ENCODE measurements at places on chromosomes 5 and 9. TPM values are rescaled to one million over a fixed set of nuclear protein-coding genes. Genes with fewer than 3 reads are reported as not detected.

DNA sequence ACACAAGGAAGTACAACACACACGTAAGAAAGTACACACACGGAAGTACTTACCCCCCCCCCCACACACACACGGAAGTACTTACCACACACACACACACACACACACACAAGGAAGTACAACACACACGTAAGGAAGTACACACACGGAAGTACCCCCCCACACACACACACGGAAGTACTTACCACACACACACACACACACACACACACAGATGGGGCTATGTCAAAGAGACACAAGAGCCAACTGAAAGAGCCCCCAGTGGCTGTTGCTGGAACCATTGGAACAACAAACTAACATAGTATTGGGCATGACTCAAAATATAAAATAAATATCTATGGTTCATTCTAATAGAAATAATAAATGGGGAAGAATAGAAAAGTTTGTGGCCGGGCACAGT lies 4.9 kb upstream of the MAPK9 start:
- peaks cover 2% of the 10 kb centered on the region for H3K36me3 ChIP-seq
- H3K4me3 ChIP-seq, result no peak overlapping the region
- H3K27ac ChIP-seq, result no peak overlapping the region
- H3K4me1 ChIP-seq, result peaks cover 17% of the 10 kb centered on the region

DNA sequence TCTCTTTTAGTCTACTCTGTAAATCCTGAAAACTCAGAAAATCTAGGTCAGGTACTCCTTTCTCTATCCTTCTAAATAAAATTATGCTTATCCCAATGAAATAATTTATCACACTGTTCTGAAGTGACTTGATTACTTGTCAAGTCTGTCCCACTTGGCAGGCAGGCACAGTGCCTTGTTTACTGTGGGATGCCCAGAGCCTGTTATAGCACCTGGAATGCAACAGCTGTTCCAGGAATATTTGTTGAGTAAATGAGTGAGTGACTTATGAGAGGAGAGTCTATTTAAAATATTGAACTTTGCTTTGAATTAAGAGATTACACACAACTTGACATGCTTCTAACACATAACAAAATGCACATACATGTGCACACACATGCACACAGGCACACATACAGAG lies 130.0 kb downstream of the MPDZ start:
- H3K27ac ChIP-seq, result no peak overlapping the region
- H3K4me3 ChIP-seq, result no peak overlapping the region
- peaks cover 11% of the 10 kb centered on the region for H3K4me1 ChIP-seq
- no peak for DNase-seq
- H3K36me3 ChIP-seq, result peaks cover 15% of the 10 kb centered on the region
- H3K27me3 ChIP-seq, result no peaks in the 10 kb centered on the region

Gene SCGB3A2
- total RNA-seq, result not detected

DNA sequence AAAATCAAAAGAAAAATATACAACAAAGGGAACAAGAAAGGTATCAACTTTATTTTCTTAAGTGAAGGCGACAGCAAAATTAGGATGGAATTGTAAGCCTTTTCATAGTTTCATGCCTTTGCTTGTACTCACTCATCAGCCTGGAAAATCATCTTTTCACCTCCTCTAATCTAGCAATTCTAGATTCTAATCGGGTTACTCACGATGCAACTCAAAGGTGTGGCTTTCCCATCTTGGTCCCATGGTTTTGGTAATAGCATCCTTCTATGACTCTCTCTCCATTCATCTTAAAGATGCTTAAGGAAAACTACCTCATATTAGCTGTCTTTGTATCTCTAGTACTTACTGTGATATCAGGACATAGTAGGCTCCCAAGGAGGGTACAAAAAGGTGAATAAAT lies 30.5 kb downstream of the DNAH5 start:
- no peaks in the 10 kb centered on the region for H3K27me3 ChIP-seq
- H3K4me1 ChIP-seq, result no peaks in the 10 kb centered on the region
- no peak overlapping the region for H3K27ac ChIP-seq
- H3K36me3 ChIP-seq, result no peaks in the 10 kb centered on the region

Gene PROB1
- 2.2 TPM for total RNA-seq

GRCh38 chr5:72822944-72823343 lies 6.5 kb downstream of the TNPO1 start:
- no peak overlapping the region for H3K27ac ChIP-seq
- H3K36me3 ChIP-seq, result peaks cover 3% of the 10 kb centered on the region
- H3K27me3 ChIP-seq, result no peaks in the 10 kb centered on the region
- H3K4me1 ChIP-seq, result peaks cover 24% of the 10 kb centered on the region
- no peak overlapping the region for H3K4me3 ChIP-seq
- no peak for DNase-seq

DNA sequence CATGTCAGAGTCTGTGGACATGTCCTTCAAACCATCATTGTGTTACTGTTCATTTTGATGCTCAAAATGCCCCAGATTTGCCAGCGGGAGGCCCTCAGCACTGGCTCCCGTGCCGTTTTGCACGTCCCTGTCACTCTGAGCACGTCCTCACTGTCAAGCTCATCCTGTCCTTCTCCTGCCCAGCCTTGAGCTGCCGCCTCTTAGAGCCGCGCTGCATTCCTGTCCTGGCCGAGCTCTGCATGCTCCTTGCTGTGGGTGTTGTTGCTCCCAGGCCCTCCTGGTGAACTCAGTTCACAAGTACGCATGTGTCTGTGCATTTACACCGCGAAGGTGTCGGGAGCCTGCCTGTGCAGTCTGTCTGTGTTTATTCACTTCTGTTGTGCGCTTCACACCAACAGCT lies 62.2 kb downstream of the WNK2 start:
- no peaks in the 10 kb centered on the region for H3K27me3 ChIP-seq
- DNase-seq, result no peak
- no peaks in the 10 kb centered on the region for H3K36me3 ChIP-seq
- H3K4me1 ChIP-seq, result peaks cover 20% of the 10 kb centered on the region
- H3K4me3 ChIP-seq, result no peak overlapping the region

GRCh38 chr9:124044448-124044847 lies 32.9 kb downstream of the LHX2 start:
- H3K4me3 ChIP-seq, result peak overlapping the region; percentile 11
- DNase-seq, result no peak
- peaks cover 87% of the 10 kb centered on the region for H3K27me3 ChIP-seq
- peaks cover 4% of the 10 kb centered on the region for H3K4me1 ChIP-seq
- no peak overlapping the region for H3K27ac ChIP-seq

Gene CHSY3
- total RNA-seq, result 0.91 TPM

Gene HEMGN
- total RNA-seq, result not detected

- no peak overlapping the region for H3K27ac ChIP-seq
- no peaks in the 10 kb centered on the region for H3K36me3 ChIP-seq
- peaks cover 6% of the 10 kb centered on the region for H3K27me3 ChIP-seq
- DNase-seq, result no peak
- H3K4me3 ChIP-seq, result no peak overlapping the region
These were observed 169.6 kb downstream of the ASTN2 start for GRCh38 chr9:117245175-117245829.

Gene INSL4
- not detected for total RNA-seq
